SJSA1 (cell line): ENCODE measurements at places on chromosomes 5 and 9. TPM values are rescaled to one million over a fixed set of nuclear protein-coding genes. Genes with fewer than 3 reads are reported as not detected.

CCDC127 gene
- 3.6 and 4.0 TPM in 2 replicates for total RNA-seq

DNA sequence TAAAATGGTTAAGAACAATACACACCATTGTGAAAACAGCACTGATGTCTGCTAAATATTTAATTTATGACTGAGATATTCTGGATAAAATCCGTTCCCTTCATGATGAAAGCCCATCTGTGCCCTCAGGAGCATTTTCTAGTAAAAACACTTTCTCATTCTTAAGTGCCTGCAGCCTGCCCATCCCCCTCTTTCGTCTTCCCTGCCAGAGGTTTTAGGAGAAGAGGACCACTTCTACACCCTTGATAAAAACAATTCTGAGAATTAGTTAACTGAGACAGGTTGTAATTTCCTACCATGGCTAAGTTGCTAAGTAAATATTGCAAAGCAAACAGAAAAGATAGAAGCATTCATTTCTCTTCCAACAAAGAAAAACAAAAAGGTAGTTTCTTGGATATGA lies 272.6 kb downstream of the ATPSCKMT start:
- H3K4me3 ChIP-seq, result no peak overlapping the region
- H3K27me3 ChIP-seq, result no peaks in the 10 kb centered on the region
- no peak overlapping the region for H3K27ac ChIP-seq
- H3K36me3 ChIP-seq, result no peaks in the 10 kb centered on the region

- H3K4me3 ChIP-seq, result no peak overlapping the region
- no peaks in the 10 kb centered on the region for H3K36me3 ChIP-seq
- no peak overlapping the region for H3K27ac ChIP-seq
- DNase-seq, result no peak
- no peaks in the 10 kb centered on the region for H3K4me1 ChIP-seq
Measured at GRCh38 chr5:180109920-180110319, 38.4 kb upstream of the RNF130 start.

C5orf58 gene
- not detected in 2 replicates for total RNA-seq

- no peak overlapping the region for H3K4me3 ChIP-seq
- DNase-seq, result no peak
- peaks cover 58% of the 10 kb centered on the region for H3K4me1 ChIP-seq
- H3K27me3 ChIP-seq, result no peaks in the 10 kb centered on the region
Measured at GRCh38 chr5:132454361-132454760, 36.2 kb downstream of the IRF1 start.

- no peaks in the 10 kb centered on the region for H3K27me3 ChIP-seq
- H3K27ac ChIP-seq, result no peak overlapping the region
- no peak overlapping the region for H3K4me3 ChIP-seq
- no peak for DNase-seq
- no peaks in the 10 kb centered on the region for H3K4me1 ChIP-seq
- no peaks in the 10 kb centered on the region for H3K36me3 ChIP-seq
Measured at GRCh38 chr5:89407054-89407453, 524.1 kb upstream of the MEF2C start.

IER5L gene
- 6.7 and 8.8 TPM in 2 replicates for total RNA-seq

- no peaks in the 10 kb centered on the region for H3K4me1 ChIP-seq
- no peaks in the 10 kb centered on the region for H3K27me3 ChIP-seq
Measured at GRCh38 chr9:79046401-79046800, 525.4 kb upstream of the TLE4 start.

GRCh38 chr5:168967882-168968620 lies 332.9 kb downstream of the SLIT3 start:
- no peak overlapping the region for H3K4me3 ChIP-seq
- peaks cover 5% of the 10 kb centered on the region for H3K4me1 ChIP-seq
- no peak overlapping the region for H3K27ac ChIP-seq
- DNase-seq, result no peak
- H3K27me3 ChIP-seq, result no peaks in the 10 kb centered on the region
